ENCODE measurements at places on chromosomes 3 and 15. TPM values are rescaled to one million over a fixed set of nuclear protein-coding genes. Genes with fewer than 3 reads are reported as not detected.

The CISH gene
- total RNA-seq, result 1.4 TPM

The ALAS1 gene
- total RNA-seq, result 81.7 TPM

The NOX5 gene
- total RNA-seq, result 0.20 TPM

The VIPR1 gene
- total RNA-seq, result 16.6 TPM

The KBTBD8 gene
- 4.1 TPM for total RNA-seq

The GPR149 gene
- not detected for total RNA-seq

The PLSCR5 gene
- not detected for total RNA-seq

The CPN2 gene
- total RNA-seq, result not detected

- DNase-seq, result no peak
Measured at GRCh38 chr3:124295362-124295761, 303.4 kb upstream of the ROPN1 start.

- no peak for DNase-seq
Measured at GRCh38 chr3:38471260-38471857, 17.7 kb downstream of the ACVR2B start.

GRCh38 chr3:175257123-175257522, 398.0 kb downstream of the NAALADL2 start:
- no peak for DNase-seq

DNA sequence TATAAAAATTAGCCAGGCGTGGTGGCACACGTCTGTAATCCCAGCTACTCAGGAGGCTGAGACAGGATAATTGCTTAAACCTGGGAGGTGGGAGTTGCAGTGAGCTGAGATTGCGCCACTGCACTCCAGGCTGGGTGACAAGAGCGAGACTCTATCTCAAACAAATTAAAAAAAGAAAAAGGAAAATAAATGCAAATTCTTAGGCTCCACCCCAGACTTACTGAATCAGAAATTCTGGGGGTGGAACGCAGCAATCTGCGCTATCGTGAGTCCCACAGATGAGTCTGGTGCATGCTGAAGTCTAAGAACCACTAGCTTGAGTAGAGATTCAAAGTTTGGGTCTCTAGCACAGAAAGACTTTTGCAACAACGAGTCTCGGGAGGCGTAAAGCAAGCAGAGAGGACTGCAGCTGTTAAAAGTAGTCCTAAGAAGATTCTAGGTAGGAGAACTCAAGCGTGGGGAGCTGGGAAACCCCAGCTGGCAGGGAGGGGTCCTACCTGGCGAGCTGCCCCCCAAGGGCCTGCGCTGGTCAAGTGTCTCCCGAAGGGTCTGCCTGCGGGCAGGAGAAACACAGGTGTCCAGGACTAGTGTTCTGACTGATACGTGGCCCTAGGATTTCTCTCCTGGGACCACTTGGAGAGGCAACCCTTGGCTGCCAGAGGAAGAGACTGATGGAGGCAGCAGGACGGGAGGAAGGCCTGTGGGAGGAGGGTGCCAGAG, 21.9 kb downstream of the CEP19 start:
- no peak for DNase-seq

DNA sequence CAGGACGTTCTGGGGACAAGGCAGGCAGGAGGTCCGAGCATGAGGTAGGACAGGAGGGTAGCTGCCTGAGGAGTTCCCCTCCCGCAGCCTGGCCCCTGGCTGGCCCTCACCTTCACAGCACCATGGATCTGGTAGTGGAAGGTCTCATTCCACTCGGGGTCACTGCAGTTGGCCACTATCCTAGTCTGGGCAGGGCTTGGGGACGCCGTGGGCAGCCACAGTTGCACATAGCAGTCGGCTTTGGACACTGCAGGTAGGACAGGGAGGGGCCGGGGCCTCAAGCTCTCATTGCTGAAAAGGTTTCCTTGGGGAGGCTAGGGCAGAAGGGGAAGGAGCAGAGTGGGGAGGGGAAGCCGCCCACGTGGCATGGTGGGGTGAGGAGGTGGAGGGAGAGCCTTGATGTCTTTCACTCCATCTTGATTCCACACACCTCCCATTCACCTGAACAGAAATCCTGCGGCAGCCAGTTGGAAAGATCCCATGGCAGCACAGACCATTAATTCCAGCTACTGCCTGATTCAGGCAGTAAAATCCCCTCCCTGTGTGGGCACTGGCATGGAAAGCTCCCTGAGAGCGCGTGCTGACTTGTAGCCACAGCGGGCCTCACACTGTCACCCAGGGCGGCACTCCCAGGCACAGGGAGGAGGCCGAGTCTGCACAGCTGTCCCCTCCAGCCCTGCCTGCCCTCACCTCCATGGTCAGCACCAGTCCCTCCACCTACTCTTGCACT, 2.1 kb downstream of the PLA2G4F start:
- DNase-seq, result no peak

GRCh38 chr3:43198301-43198700, 88.0 kb upstream of the SNRK start:
- no peak for DNase-seq

- DNase-seq, result no peak
Measured at GRCh38 chr3:36877930-36878685, 66.7 kb downstream of the TRANK1 start.

GRCh38 chr15:79608066-79608864, 176.1 kb downstream of the MINAR1 start:
- no peak for DNase-seq
